Osteocyte (in vitro differentiated cells): ENCODE measurements at places on chromosomes 12 and 14. TPM values are rescaled to one million over a fixed set of nuclear protein-coding genes. Genes with fewer than 3 reads are reported as not detected.

DNA sequence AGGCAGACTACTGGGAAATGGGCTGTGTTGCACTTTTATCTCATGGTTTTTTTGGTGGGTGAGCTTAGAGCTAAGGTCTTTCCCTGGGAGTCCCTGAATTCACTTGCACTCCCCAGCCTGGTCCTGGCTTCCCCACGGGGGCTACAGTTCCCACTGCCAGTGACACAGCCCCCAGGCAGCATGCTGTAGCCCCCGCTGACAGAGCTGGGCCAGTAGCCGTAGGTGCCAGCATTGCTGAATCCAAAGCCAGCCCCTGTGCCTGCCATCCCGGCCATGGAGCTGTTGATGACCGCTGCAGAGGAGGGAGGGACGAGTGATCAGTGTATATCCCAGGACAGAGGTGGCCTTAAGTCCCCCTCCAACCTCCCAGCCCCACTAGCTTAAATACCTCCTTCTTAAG, 6.9 kb upstream of the KRT72 start:
- peak; percentile 78 for DNase-seq

GRCh38 chr12:132238488-132238854, 90.9 kb downstream of the GALNT9 start:
- no peak for DNase-seq

The KLRD1 gene
- total RNA-seq = 0.03 and 0.37 TPM in 2 replicates

DNA sequence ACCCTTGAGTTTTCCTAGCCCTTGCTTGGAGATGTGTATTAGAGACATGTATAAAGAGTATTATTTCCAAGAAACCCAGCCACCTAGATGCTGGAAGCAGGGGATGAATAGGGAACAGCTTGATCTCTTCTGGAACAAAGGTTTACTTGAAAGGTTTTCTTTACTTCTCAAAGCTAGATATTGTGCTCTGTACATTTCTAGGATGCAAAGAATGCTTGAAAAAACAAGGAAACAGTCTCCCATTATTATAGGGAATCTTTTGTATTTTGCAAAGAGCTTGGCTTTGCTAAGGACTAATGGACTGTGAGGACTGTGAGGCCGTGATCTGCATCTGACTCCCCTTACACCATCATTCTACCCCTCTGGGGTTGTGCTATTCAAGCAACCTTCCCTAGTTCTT, 77.9 kb downstream of the PRICKLE1 start:
- DNase-seq = no peak

The TAS2R50 gene
- total RNA-seq = 1.6 and 3.1 TPM in 2 replicates

The GPR68 gene
- 0.11 and 0.50 TPM in 2 replicates for total RNA-seq

DNA sequence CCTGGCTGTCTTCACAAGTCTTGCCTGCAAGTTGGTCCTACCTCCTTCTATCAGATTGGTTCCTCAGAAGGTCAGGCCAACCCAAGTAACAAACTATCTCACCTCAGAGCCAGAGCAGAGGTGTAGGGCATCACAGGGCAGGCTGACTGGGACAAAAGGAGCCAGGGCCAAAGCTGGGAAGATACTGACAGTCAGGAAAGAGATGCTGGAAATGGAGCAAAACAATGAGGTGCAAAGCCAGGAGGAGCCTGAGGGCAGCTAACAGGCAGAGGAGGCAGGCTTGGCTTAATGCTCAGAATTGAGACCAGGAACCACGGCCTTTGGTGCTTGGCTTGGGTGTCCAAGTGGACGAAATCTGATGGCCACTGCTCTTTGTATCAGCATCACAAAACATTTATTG, 68.4 kb upstream of the PNMA1 start:
- DNase-seq = no peak

The AICDA gene
- total RNA-seq = not detected in 2 replicates

GRCh38 chr12:80813820-80814219, 97.1 kb downstream of the MYF5 start:
- DNase-seq = no peak
